Cardiac muscle cell (in vitro differentiated cells and primary cell): ENCODE measurements at places on chromosomes 3 and 15. TPM values are rescaled to one million over a fixed set of nuclear protein-coding genes. Genes with fewer than 3 reads are reported as not detected.

DNA sequence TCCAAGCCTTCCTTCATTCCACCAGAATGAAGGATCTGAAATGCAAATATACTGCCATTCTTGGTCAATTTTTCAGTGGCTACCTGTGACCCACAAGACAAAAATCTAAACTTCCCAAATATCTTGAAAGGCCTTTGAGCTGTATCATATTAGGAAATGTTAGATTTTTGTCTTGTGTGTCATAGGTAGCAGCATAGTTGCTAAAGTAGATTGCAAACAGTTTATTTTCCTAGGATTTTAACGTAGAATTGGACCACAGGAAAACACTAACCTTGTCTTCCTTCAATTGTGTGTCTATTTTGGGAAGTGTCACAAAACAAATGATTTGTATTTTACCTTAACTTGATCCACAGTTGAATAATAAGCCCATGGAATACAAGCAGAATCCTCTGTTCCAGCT, 42.4 kb downstream of the CP start:
- H3K36me3 ChIP-seq = no peaks in the 10 kb centered on the region
- DNase-seq = no peak
- H3K4me3 ChIP-seq = no peak overlapping the region
- H3K4me1 ChIP-seq = no peaks in the 10 kb centered on the region
- no peak overlapping the region for H3K27ac ChIP-seq

The SLC28A1 gene
- total RNA-seq = 0.24 and 0.81 TPM in 2 replicates

- no peak overlapping the region for H3K4me3 ChIP-seq
- no peak for DNase-seq
- H3K36me3 ChIP-seq = no peaks in the 10 kb centered on the region
Measured at GRCh38 chr3:25074149-25074548, 353.9 kb upstream of the RARB start.

- no peak overlapping the region for H3K27ac ChIP-seq
- no peak for DNase-seq
- no peaks in the 10 kb centered on the region for H3K27me3 ChIP-seq
- no peak overlapping the region for H3K4me3 ChIP-seq
- no peaks in the 10 kb centered on the region for H3K36me3 ChIP-seq
Measured at GRCh38 chr3:461006-461405, 264.4 kb downstream of the CHL1 start.

- peaks cover 11% of the 10 kb centered on the region for H3K27me3 ChIP-seq
- no peak overlapping the region for H3K4me3 ChIP-seq
- no peak for DNase-seq
- no peaks in the 10 kb centered on the region for H3K4me1 ChIP-seq
Measured at GRCh38 chr3:158737976-158738615, 5.8 kb upstream of the RARRES1 start.

The TTC21A gene
- 2.7 and 3.1 TPM in 2 replicates for total RNA-seq

The ZCWPW2 gene
- 0.09 and 0.70 TPM in 2 replicates for total RNA-seq

The RTP3 gene
- not detected in 2 replicates for total RNA-seq

The SNX22 gene
- total RNA-seq = 1.5 and 2.1 TPM in 2 replicates

The PLD1 gene
- 15.7 and 35.1 TPM in 2 replicates for total RNA-seq

DNA sequence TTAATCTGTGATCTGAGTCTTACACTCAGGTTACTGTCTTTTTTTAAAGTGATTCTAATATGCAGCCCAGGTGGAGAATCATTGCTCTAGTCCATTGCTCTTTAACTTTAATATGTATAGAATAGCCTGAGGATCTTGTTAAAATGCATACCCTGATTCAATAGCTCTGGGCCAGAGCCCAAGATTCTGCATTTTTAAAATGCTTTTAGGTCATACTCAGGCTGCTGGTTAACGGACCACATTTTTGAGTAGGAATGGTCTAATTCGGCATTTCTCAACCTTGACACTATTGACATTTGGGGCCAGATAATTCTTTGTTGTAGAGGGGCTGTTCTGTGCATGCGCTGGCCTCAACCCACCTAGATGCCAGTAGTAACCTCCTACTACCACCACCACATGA, 20.9 kb upstream of the FSTL1 start:
- no peak overlapping the region for H3K4me3 ChIP-seq
- H3K27ac ChIP-seq = no peak overlapping the region
- peak; percentile 62 for DNase-seq

- H3K27ac ChIP-seq = no peak overlapping the region
- DNase-seq = no peak
- H3K4me3 ChIP-seq = no peak overlapping the region
- peaks cover 26% of the 10 kb centered on the region for H3K4me1 ChIP-seq
- no peaks in the 10 kb centered on the region for H3K36me3 ChIP-seq
- no peaks in the 10 kb centered on the region for H3K27me3 ChIP-seq
Measured at GRCh38 chr3:171267104-171267503, 193.1 kb downstream of the TNIK start.

The TKT gene
- 112 and 119 TPM in 2 replicates for total RNA-seq

The WDR49 gene
- total RNA-seq = 0.56 and 0.95 TPM in 2 replicates

- peaks cover 6% of the 10 kb centered on the region for H3K4me1 ChIP-seq
- H3K27ac ChIP-seq = no peak overlapping the region
- DNase-seq = peak; percentile 79
- H3K27me3 ChIP-seq = no peaks in the 10 kb centered on the region
- H3K4me3 ChIP-seq = no peak overlapping the region
- no peaks in the 10 kb centered on the region for H3K36me3 ChIP-seq
Measured at GRCh38 chr15:84947947-84948830, 33.5 kb upstream of the PDE8A start.

The LPCAT4 gene
- 95.6 and 172 TPM in 2 replicates for total RNA-seq

The SKOR1 gene
- 0.85 and 1.1 TPM in 2 replicates for total RNA-seq

GRCh38 chr3:130789782-130790322, 43.2 kb upstream of the PIK3R4 start:
- peaks cover 39% of the 10 kb centered on the region for H3K4me1 ChIP-seq
- no peaks in the 10 kb centered on the region for H3K36me3 ChIP-seq
- H3K4me3 ChIP-seq = no peak overlapping the region
- no peak for DNase-seq

DNA sequence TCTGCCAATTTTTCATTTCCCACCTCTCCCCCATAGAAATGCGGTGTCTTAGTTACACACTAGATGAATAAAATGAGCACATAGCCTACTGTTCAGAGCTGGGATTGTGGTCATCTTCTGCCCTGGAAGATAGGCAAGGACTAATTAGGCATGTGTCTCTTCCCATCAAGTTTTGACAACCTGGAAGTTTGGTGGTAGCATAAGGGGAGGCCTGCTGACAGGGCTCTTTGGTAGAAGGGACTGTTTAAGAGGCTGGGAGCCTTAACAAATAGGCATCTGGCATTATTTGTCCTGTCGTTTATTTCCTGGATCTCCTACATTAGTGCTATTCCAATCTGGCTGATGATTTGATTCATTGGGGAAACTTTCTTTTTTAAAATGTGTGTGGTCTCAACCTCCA, 512.3 kb downstream of the ZNF385D start:
- no peak overlapping the region for H3K4me3 ChIP-seq
- no peaks in the 10 kb centered on the region for H3K4me1 ChIP-seq
- H3K27me3 ChIP-seq = no peaks in the 10 kb centered on the region
